ENCODE measurements at places on chromosomes 12 and 14.

DNA sequence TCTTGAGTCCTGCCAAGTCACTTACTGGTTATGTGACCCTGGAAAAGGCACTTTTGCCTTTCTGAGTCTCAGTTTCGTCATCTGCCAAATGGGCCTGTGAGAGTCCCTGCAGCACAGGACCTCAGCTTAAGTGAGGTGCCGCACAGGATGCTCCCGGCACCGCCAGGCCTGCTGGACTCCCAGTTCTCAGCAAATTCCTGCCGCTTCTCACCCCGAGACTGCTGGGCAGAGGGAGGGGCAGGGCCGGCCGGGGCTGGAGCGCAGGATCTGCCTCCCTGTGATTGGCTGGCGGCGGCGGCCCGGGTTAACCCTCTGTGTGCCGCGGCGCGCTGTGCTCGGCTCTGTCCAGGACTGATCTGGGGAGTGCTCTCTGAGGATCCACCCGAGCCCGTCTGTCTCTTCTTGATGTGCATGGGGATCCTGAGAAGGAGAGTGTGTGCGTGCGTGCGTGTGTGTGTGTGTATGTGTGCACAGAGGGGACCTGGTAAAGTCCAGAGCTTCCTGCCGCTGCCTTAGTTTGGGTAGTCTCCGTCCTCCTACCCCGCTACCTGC, 8.6 kb downstream of the SETD1B start:
- DNase-seq = peak; percentile 21

GRCh38 chr12:11753150-11753499, 103.7 kb downstream of the ETV6 start:
- no peak for DNase-seq

DNA sequence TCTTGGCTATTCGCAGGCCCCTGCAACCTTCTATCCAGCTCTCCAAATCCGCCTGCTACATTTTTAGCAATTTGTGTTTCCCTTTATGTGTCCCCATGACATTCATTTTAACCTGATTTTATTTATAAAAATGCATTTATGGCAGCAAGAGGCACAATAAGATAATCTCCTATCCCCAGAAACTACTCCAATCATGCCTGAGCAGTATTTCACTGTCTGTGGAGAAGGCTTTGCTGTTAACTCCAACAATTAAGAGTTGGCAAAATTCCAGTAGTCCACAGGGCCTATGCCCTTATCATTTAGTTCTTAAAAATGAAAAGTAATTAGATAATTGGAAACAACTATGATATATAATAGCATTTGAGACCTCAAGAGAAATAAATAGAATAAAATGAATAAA, 462.4 kb downstream of the TRHDE start:
- no peak for DNase-seq

DNA sequence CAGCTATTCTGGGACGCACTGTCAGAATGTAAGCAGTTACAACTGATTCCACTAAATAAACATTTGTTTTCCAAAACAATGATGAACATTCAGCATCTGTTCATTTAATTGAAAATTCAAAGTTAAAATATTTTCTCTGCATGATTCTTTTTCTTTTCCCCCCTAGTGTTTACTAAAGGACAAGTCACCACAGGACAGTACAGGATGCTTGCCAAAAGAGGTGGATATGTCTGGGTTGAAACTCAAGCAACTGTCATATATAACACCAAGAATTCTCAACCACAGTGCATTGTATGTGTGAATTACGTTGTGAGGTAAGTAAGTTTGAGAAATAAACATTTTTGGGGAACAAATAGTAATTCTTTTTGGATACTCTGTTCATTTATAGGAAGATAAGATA, 28.2 kb upstream of the SNAPC1 start:
- no peak for DNase-seq

DNA sequence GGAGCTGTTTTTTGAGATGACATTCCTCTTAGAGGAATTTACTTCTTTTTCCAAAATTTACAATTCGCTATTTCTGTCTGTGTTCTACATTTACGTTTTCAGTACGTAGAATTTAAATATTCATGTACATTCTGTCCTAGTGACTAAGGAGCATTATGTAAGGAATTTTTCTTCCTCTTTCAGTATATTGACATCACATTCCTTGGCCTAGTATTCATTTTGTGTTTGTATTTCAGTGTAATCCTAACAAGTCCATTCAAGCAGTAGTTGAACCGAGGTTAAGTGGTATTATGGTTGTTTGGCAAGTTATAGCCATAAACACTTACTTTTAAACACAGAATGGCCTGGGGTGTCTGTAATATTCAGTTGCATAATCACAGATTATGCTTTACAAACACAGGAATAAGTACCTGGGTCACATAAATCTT, 465.2 kb downstream of the PCNX1 start:
- no peak for DNase-seq

- DNase-seq = peak; percentile 37
Observed at GRCh38 chr12:121499929-121500793, 80.7 kb downstream of the KDM2B start.

Measured in T-helper 22 cell (primary cell).